Putamen (tissue), 1 donor: ENCODE measurements at places on chromosomes 2 and 18.

DNA sequence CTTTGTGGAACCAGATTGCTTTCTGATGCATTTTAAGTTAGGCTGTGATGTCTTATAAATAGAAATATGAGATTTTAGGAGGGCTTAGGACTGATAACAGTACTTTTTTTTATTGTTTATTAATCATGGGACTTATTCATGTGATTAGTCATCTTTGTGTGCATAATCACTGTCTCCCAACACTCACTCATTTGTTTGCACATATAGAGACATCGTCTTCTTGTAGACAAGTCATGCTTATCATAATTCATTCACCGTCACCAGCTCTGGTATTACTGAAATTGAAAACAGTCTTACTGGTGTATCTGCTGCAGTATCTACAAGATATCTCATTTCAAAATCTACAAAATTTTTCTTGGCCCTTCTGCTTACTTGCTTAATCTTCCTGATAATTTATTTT is 45.8 kb downstream of the WDR7 start:
- no peak for DNase-seq

- DNase-seq, result no peak
Observed at GRCh38 chr2:97981961-97982360, 13.8 kb downstream of the TMEM131 start.

DNA sequence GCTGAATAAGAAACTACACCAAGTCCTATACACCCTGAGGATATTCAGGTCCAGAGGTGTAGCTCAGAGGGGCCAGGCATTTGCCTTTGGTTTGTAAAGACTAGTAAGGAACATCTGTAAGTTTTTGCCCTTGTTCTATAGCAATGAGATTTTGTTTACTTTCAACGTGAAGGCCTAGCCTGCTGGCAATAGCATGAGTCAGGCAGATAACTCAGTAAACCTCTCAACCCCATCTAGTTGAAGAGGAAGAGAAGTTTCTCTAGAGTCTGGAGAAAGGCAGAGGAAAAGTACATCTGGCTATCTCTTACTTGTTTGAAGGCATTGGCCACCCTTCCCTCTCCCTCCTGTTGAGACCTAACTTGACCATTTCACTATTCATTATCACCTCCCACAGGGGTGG is 70.3 kb upstream of the ZNF521 start:
- no peak for DNase-seq

DNA sequence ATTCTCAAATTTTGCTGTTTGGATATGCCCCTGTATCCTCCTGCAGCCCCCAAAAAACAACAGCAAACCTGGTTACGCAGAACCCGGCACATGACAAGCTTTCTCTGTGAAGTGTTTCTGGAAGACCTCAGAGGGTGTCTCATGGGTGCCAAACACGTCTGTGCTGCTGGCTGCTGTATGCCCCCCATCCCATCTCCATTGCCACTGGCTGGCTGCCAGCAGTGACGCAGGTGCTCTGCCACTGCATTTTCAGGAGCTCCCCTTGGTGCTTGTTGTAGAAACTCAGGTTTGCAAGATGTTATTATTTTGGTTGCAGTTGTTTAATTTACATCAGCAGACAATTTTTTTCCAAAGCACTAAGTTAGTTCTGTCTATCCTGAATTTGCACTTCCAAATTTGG is 166.4 kb upstream of the FANCL start:
- DNase-seq, result no peak

DNA sequence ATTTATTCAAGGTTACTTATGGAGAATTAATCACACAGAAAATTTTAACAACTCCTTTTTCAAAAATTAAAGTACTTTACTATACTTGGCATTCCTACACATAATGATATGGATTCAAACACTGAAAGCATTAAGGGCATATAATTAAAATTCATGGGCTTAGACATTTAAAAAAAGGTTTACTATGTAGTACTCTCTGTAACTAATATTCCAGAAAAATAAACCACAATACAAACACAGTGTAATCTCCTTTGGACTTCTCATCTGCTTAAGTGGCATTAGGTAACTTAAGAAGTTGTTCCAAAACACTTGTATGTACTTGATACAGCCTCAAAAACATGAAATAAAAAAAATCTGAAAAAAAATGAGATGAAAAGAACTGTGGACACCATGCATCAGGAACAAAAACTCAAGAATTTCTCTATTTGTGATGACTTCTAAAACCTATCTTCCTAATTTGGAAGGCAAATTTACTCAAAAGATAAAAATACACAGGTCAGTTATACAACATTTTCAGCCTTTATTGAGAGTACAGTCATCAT is 21.0 kb downstream of the C1D start:
- DNase-seq, result no peak

DNA sequence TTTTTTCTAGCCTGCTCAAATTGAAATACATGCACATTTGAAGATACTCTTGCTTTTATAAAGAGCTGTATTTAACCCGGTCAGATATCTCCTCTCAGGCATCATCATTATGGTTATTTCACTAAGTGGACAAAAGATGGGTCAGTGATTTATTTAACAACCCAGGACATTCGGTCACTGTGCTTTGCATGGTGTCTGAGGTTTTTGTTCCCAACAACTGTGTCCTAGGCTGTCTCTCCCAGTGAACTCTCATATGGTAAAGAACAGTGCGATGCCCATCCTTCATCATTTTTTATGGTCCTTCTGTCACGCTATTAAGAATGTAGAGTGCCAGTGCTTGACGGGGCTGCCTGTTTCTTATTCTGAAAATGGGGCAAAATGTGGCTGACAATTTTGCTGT is 372.4 kb downstream of the PTPRM start:
- DNase-seq, result no peak

DNA sequence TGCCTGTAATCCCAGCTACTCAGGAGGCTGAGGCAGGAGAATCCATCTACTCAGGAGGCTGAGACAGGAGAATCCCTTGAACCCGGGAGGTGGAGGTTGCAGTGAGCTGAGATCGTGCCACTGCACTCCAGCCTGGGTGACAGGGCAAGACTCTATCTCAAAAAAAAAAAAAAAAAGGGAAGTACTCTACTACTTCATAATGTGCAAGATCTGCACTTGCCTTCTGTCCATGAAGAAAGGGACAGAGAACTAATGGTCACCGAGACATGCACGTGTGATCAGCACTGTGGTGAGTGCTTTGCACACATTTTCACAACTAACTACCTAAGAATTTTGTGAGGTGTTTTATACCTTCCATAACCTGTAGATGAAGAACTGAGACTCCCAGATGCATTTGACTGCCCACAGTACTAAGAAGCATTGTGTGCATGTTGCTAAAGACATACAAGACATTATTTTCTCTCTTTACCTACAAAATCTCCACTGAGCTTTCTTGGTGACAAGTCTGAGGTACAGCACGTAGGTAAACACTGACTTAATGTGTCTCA is 784.8 kb upstream of the ID2 start:
- DNase-seq, result no peak

DNA sequence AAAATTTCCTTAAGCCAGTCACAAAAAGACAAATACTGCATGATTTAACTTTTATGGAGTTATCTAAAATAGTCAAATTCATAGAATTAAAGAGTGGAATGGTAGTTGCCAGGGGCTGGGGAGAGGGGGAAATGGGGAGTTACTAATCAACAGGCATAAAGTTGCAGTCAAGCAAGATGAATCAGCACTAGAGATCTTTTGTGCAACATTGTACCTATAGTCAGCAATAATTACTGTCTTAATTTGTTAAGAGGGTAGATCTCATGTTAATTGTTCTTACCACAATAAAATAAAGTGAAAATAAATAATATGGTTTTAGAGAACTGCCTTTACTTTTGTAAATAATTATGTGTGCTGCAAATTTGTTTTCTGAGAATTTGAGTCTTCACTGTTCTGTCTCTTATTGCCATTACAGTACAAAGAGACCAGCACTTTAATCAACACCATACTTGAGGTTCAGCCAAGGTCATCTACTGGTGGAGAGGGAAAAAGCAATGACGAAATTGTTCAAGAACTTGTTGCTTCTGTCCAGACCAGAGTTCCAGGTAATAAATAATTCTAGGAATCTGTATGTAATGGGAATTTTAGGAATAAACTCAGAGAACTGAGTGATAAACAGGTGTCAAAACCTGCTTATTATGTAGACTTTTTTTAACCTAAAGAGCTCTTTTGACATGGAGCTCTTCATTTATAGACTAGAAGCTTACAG is 75.5 kb downstream of the TRABD2A start:
- DNase-seq, result no peak

DNA sequence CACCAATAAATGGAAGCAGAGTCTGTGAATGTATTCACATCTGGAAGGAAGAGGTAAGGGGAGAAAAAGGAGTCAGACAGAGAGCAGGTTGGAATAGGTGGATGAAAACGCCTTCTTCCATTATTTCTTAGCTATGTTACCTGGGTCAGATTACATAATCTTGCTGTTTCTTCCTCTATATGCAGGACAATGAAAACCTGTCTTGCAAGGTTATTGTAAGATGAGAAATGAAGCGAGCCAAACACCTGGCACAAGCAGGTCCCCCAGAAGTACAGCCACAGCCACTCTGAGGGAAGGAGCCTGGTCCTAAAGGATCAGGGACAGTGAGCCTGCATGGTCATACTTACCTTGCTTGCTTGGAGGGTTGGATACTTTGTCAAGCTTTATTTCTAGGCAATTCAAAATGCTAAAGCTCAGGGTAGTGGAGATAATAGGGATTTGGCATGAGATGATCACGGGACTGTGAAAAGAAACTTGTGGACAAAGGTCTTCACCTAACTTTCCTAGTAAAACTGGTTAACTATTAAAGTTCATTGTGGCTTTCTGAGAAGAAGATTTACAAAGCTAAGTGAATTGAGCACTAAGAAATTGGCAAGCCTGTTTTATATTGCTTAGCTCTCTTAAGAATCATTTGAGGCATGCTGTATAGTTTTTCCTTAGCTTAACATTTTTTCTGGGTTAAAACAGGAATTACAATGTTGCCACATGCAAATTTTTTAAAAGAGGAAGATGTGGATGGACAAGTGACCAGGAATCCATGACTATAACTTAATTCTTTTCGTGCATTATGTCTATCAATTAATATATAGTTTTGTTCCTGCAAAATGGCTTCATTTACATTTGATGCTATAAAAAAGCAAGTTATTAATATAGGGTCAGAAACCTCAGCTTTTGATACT is 15.7 kb upstream of the PLA2R1 start:
- no peak for DNase-seq

DNA sequence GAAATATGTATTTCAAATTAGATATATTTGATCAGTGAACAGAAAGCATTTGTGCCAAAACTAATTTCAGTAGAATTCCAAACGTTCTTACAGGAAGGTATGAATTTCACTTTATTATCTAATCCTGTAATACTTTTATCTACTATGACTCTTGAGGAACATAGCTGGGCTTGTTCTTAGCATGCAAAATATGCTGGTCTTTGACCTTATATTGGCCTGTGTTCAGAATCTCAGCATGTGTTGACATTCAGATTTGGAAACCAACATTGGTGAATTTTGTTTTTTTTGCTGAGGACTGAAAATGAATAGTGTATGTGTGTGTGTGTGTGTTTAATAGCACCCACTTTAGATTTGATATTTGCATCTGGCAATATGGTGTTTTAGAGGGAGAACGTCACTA is 112.2 kb downstream of the MEIS1 start:
- no peak for DNase-seq

- no peak for DNase-seq
Observed at GRCh38 chr2:239688122-239688681, 287.4 kb upstream of the HDAC4 start.

- no peak for DNase-seq
Observed at GRCh38 chr18:42290318-42291307, 335.6 kb downstream of the PIK3C3 start.

GRCh38 chr2:231820786-231821303 is 34.6 kb downstream of the COPS7B start:
- DNase-seq, result no peak

DNA sequence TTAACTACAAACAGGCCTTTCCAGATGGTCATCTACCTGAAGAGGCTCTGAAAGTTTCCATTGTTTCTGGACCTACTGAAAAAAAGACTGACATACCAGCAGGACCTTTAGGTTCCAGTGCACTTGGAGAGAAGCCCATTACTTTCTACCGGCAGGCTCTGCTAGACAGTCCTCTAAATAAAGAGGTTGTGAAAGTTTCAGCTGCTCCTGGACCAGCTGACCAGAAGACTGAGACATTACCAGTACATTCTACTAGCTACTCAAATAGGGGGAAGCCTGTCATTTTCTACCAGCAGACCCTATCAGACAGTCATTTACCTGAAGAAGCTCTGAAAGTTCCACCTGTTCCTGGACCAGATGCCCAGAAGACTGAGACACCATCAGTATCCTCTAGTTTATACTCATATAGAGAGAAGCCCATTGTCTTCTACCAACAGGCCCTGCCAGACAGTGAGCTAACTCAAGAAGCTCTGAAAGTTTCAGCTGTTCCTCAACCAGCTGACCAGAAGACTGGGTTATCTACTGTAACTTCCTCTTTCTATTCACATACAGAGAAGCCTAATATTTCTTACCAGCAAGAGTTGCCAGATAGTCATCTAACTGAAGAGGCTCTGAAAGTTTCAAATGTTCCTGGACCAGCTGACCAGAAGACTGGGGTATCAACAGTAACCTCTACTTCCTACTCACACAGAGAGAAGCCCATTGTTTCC is 65.8 kb downstream of the ALMS1 start:
- no peak for DNase-seq

GRCh38 chr18:31581498-31582197 is 10.0 kb upstream of the TTR start:
- no peak for DNase-seq
